HAP-1 (cell line): ENCODE measurements at places on chromosomes 12 and 14.
A peak's percentile ranks its signal among the peaks of the same experiment; 100 is the strongest.

- no peak for DNase-seq
These were observed 259.2 kb upstream of the CRY1 start for GRCh38 chr12:107352347-107353081.

DNA sequence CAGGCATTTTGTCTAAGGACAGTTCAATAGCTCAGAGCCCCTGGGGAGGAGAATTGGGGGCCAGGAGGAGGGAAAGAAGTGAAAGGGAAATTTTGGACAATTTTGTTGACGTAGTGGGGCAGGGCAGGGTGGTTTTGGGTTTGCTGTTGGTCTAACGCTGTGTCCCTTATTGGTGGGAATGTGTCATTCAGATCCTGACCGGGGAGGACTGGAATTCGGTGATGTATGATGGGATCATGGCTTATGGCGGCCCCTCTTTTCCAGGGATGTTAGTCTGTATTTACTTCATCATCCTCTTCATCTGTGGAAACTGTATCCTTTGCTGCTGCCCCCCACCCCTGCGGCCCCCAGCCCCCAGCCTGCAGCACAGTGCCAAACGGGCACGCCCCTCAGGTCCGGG lies 212.1 kb upstream of the FKBP4 start:
- DNase-seq: no peak

- no peak for DNase-seq
These were observed 40.4 kb upstream of the BICD1 start for GRCh38 chr12:32066206-32066605.

DNA sequence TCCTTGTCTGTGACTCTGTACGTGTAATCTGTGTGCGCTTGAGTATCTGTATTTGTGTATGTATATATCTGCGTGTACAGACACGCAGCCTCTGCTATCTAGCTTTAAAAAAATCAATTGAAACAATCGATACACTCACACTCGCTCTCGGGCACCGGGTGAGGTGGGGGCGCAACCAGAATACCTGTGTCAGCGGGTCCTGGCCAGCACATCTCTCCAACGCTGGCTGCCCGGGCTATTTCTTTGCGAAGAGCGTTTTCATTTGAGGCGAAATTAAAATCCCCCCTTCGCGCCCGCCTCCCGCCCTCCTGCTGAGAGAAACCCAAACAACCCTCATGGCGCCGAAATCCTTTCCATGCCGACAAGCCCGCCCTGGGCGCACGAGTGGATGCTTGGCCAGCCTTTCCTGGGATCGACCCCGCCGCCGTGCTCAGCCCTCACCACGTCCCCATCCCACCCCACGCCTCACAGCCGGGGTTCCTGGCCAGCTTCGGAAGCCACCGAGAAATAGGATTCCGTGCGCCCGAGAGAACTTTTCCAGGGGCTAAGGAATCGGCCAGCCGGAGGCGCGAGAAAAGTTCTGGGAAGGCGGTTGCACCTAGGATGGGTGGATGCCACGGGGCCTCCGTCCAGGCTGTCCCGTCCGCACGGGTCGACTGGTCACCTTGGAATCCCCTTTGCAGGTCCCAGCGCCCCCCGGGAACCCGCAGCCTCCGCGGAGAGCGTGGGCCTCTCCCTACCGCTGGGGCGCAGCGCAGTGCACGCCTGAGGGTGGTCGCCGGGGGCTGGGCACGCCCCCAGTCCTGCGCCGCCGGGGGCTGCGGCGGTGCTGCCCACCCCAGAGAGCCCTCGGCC lies 1.0 kb downstream of the ZDHHC22 start:
- DNase-seq: peak; percentile 32

- no peak for DNase-seq
These were observed 3.4 kb upstream of the RPAP3 start for GRCh38 chr12:47709237-47709636.

DNA sequence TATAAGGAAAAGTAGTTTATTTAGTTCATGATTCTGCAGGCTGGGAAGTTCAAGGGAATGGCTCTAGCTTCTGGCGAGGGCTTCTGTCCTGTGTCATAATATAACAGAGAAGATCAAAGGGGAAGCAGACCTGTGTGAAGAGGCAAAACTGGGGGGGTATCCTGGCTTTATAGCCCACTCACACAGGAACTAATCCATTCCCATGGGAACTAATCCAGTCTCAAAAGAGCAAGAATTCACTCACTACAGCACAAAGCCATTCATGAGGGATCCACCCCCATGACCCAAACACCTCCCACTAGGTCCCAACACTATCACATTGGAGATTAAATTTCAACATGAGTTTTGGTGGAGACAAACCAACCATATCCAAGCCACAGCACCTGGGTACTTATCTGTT lies 6.9 kb downstream of the ALDH6A1 start:
- DNase-seq: peak; percentile 25
